ENCODE measurements at places on chromosomes 1 and 21.

GRCh38 chr1:42941640-42942330 is 16.9 kb downstream of the SLC2A1 start:
- DNase-seq = peak; percentile 30

GRCh38 chr1:186950547-186950946 is 121.8 kb downstream of the PLA2G4A start:
- DNase-seq = no peak

DNA sequence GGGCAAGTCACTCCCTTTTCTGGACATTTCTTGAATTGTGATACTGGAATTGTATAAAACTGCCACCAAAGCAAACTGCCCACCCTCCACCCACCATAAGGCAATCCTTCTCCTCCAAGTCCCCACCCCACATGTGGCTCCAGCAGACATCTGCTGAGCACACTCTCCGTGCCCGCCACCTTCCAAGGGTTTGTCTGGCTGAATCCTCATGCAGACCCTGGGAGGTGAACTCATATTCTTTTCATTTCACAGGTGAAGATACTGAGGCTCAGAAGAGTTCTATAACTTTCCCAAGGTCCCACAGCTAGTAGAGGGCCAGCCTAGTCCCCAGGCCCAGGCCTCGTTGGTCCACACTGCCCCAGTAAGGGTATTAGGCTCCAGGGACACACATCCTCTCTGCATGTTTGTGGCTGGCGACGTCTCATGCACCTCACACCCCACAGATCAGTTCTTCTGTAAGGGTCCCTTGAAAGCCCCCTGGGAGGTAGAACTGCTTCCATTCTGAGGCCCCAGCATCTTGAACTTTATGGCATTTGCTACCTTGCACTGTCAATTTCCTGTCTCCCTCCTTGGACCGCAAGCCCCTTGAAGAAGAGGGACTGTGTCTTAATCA is 14.1 kb downstream of the CNTN2 start:
- no peak for DNase-seq

DNA sequence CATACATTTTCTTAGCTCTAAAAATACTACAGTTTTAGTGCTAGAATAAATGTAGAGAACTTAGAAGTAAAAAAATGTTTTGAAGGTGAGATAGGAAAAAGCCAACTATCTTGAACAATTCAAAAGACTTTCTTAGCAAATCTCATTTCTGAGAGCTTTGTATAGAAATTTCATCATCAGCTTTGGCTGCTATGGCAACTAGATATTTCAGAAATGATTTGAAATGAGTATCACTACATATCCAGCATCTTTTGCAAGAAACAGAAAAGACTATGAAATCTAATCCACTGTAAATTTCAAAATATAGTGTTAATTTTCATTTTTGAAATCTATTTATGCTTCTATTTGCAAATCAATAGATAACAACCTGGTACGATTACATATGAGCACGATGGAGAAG is 57.7 kb downstream of the RGS7 start:
- DNase-seq = no peak

DNA sequence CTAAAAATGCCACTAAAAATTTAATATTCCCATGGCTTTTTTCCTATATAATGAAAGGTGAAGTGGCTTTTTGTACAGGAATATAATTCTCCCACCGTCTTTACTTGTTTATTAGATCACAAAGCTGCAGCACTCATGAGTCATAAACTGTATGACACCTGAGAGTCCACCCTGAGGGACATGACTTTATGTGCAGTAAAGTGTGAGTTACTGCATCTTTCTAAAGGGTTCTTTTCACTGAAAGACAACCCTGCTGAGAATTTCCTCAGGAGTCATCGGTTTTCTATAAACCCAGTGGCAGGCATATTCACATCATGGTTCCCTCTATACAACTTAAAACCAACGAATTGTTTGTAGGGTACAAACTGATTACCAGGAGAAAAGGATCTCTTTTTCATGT is 77.4 kb downstream of the APP start:
- DNase-seq = no peak

DNA sequence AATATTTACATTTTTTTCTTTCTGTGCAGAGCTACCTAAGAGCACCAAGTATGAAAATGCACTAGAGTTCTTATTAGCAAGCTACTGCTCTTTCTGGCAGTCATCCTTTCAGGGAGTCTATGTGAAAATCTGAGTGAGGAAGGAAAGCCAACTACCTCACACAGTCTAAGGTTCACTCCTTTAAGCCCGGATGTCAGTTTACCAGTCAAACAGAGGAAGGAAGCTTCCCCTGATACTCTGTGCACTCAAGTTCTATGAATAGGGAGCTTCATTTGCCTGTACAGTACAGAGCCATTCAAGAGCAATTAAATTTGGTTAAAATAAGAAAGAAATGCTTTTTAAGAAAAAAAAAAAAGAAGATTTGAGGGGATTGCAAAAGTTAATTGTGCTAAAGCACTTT is 6.9 kb downstream of the COL11A1 start:
- DNase-seq = no peak

DNA sequence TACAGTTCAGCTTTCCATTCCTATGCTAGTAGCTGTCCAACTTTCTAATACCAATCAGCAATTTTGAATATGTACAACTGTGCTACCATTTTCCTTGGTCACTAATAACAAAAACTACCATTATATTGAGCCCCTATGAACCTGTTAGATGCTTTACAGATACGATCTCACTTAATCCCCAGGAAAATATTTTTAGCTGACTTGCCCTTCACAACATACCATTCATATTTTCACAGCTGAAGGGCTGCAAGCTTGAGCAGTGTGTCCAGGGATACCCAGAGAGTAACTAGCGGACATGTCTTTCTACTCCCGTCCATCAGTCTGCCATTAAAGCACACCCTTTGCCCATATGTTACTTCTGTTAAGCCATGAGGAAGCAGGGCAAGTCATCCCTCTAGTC is 140.5 kb downstream of the SPATA46 start:
- DNase-seq = no peak

- peak; percentile 49 for DNase-seq
Observed at GRCh38 chr1:53739109-53739681, at the start of gene GLIS1. Gene GLIS1, minus strand, starts transcription at chr1:53739164. Its CDS starts 1,100 bp downstream, at chr1:53738064.

DNA sequence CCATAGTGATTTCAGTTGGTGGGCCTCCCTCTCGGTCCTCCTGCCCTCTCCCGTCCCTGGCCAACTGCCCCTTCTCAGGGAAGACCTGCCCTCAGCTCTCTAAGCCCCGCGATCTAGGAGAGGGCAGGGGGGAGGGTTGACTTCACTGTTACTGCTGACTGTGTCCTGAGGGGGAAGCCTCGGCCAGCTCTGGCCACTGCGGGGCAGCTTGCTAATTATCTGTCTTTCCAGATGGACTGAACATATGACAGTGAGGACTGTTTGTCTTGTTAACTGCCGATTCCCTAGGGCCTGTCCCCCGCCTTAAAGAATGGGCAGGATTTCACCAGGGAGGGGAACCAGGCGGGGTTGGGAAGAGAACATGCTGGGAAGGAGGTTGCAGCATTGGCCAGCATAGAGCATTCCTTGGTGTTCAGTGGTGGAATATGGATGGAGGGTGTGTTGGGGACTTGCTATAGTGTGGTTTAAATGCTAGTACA is 22.9 kb downstream of the NIPAL3 start:
- no peak for DNase-seq

DNA sequence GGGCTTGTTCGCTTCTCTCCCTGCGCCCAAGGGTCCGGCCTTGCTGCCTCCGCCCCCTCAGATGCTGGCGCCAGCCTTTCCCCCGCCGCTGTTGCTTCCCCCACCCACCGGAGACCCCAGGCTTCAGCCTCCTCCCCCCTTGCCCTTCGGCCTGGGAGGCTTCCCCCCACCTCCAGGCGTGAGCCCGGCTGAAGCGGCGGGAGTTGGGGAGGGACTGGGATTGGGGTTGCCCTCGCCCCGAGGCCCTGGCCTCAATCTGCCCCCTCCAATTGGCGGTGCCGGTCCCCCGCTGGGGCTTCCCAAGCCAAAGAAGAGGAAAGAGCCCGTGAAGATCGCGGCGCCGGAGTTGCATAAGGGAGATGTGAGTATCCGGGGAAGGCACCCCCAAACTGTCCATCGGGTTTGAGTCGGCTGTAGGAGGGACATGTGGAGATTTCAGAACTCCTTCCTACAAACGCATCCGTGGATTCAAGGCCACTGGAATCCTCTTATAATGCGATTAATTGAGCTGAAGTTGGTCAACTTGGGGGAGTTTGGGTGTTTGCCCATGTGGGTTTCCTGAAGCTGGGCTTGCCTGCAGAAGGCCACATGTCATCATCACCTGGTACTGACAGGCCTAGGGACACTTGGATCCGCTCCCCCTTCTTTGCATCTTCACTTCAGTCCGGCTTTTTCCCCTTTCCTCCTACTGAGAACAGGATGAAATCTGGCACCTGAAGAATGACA is 707 bp downstream of the PRCC start:
- no peak for DNase-seq

GRCh38 chr1:3777078-3777547 is 4.6 kb downstream of the SMIM1 start:
- no peak for DNase-seq

DNA sequence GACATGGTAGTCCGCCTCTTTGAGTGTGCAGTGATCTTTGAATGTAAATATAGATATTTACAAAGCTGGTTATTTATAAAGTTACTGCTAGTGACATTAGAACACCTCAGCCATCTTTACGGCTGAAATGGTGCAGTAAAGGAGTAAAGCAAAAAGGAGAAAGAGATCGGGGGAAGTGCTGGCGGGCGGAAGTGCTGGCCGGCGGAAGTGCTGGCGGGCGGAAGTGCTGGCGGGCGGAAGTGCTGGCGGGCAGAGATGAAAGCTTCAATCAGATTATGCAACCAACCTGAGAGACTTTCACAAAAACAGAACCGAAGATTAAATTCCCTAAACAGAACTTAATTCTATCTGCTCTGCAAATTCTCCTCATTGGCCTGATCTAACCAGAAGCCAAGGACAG is 1.4 kb upstream of the OR14A16 start:
- DNase-seq = no peak

- DNase-seq = no peak
Observed at GRCh38 chr1:224497714-224498573, 63.3 kb upstream of the WDR26 start.

DNA sequence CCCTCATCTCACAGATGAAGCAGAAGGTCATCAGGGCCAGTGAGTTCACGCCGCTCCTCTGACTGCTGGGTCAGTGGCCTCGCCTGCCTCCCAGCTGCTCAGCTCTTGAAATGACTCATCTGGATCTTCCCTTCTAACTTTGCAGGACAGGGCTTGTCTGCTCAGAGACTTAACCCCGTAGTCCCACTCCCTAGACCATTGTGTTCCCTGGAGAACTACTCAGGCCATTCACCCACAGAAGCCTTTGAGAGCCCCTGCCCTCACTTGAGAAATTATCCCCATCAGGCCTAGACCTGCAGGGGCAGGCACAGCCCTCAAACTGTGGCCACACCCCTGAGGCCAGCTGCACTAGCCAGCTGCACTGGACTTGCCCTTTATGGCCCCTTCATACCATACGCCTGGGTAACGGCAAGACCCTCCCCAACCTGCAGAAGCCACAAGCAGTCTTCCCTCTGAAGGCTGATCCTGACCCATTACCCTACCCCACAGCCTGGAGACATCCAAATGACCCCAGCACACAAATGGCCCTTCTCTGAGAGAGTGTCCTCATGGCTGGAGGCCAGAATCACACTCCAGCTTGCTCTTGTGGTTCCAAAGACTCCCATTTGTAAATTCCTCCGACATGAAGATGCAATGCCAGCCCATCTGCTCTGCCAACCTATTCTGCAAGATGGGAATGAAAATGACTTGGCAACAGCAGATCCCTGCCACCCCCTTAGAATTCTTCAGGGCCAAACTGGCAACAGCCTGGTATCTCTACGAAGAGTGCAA is 33.2 kb downstream of the RCSD1 start:
- no peak for DNase-seq

DNA sequence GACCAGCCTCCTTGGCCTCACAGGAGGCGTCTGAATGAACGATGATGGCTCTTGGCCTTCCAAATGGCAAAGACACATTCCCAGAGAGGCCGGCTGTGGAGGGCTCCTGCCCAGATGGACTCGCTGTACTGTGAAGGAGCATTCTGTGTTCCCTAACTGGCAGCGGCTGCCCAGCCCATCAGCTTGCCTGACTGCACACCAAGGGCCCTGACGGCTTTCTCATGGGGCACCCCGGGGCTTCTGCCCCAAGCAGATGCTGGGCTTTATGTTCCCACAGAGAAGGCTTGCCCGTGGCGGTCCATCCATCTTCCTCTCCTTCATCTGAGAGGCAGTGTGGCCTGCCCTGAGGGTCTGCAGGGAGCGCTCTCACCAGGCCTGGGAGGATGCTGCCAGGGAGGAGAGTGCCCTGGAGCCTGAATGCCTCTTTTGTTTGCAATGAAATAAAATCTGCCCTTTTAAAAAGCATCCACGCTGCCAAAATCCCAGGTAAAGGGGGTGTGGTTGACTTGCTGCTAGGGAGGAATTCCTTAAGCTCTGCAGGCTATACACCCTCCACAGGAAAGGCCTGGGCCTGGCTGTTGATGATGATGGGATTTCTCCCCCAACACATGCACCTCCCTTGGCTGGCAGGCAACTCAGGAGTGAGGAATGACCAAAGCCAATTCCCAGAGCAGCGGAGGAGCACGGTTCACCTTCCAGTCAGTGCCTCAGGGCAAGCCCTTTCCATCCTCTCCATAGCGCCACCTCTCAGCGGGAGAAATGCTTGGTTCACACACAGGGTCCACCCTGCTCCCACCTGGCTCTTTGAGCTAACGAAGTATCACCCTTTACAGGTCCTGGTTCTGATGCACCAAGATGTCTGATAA is 84.6 kb upstream of the SSX2IP start:
- DNase-seq = no peak

GRCh38 chr1:1290238-1290731 is 10.0 kb downstream of the SCNN1D start:
- peak; percentile 60 for DNase-seq

DNA sequence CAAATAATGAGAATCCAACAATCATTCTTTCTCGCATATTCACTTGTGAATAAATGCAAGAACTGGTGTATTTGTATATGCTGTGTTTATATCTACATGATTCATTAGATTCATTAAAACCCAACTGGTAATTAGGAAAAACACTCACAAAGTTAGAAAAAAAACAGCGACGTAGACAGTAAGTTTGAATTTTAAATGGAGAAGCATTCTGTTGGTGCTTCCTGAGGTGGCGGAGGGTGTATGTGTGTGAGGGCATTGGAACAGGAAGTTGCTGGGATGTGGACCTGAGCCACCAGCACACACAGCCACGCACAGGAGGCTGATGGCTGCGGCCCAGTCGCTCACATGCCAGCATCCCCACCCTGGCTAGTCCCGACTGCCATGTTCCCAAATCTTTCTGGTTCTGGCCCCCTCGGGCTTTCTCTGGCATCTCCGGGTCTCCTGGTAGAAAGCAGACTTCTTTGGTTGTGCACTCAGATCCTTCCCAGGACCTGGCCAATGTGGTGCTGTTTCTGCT is 121.6 kb upstream of the IRF2BP2 start:
- no peak for DNase-seq

DNA sequence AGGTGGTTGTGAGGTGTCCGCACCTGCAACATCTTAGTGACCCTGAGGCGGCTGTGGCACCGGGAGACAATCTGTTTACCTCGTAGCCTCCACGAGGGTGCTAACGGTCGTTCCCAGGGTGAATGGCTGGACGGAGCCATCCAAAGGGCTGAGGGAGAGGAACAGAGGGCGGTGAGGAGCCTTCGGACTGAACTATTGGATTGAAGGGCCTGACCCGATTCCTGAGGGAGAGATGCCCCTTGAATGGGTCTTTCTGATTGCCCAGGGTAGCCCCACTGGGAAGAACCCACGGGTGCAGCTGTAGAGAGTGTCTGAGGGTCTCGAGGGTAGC is 2.3 kb downstream of the NR5A2 start:
- DNase-seq = no peak

All from activated T-cell treated with anti-CD3 and anti-CD28 coated beads, Interleukin-2, amount 50 U/mL, for 1 hour (primary cell).